NCI-H1694 (cell line): ENCODE measurements at places on chromosomes 7 and 10.

- DNase-seq, result no peak
Observed at GRCh38 chr7:149433124-149433523, 27.7 kb downstream of the ZNF777 start.

GRCh38 chr7:33589911-33590310 is 315.4 kb upstream of the BMPER start:
- DNase-seq, result no peak

GRCh38 chr10:126009650-126010049 is 113.3 kb downstream of the FANK1 start:
- no peak for DNase-seq

DNA sequence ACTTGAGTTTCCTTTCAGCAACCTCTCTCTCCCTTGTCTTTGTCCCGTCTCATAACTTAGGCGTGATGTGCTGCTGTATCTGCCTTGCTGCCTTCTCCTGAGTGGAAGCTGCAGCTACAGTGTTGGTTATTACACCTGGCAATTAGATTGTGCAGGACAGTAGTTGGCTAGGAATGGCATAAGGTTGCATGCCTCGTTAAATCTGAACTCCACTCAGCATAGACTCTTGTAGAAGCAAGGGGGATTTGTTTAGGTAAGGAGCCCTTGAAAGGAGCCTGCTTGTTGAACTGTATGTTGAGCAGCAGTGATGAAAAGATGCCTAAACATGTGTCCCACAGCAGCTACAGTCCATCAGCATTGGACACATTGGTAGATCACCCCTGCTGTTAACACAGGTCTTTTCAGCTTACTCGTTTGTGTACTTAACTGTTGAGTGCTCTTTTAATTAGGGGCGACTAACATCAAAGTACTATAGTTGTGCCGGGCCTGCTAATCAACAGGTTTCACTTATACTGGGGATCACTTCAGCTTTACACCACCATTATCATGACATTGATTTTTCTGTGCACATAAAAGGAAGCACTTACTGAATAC is 225.0 kb downstream of the AUTS2 start:
- DNase-seq, result no peak

GRCh38 chr7:5690931-5691473 is 90.5 kb downstream of the RNF216 start:
- no peak for DNase-seq
